ENCODE measurements at places on chromosomes 6 and 20. TPM values are rescaled to one million over a fixed set of nuclear protein-coding genes. Genes with fewer than 3 reads are reported as not detected.

- no peak for DNase-seq
Measured at GRCh38 chr6:116030770-116031169, 29.9 kb downstream of the FRK start.

DNA sequence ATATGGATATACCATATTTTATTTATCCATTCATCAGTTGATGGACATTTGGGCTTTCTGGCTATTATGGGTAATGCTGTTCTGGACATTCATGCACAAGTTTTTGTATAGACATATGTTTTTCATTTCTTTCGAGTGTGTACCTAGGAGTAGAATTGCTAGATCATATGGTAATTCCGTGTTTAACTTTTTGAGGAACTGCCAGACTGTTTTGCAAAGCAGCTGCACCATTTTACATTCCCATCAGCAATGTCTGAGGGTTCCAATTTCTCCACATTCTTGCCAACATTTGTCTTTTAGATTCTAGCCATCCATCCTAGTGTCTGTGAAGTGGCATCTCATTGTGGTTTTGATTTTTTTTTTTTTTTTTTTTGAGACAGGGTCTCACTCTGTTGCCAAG, 20.8 kb downstream of the SRC start:
- DNase-seq: no peak

- DNase-seq: no peak
Measured at GRCh38 chr20:16385462-16385861, 187.8 kb downstream of the KIF16B start.

GRCh38 chr20:60097285-60097684, 139.1 kb downstream of the CDH26 start:
- no peak for DNase-seq

DNA sequence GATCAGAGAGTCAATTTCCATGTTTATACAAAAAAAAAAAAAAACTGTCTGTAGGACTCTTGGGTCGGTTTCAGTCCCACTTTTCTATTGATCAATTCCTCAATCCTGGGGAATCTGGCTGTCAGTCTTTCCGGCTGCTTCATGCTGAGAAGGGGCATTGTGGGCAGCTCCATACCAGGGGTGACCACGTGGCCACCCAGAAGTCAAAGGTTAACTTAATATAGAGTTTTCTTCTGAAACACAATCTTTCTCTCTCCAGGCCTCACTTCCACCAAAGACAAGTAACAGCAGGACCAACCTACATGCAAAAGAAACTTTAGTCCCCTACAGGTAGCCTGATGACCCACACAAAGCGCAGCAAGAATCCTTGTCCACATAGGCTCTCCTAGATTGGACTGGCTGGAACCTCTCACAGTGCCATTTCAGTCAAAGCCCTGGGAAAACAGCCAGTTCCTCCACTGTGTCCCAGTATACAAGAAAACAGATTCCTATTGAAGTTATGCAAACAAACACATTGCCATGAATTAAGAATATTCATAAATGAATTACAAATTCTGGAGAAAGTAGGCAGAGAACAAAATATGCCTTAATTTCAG, 18.5 kb upstream of the SERPINB9 start:
- DNase-seq: no peak

DNA sequence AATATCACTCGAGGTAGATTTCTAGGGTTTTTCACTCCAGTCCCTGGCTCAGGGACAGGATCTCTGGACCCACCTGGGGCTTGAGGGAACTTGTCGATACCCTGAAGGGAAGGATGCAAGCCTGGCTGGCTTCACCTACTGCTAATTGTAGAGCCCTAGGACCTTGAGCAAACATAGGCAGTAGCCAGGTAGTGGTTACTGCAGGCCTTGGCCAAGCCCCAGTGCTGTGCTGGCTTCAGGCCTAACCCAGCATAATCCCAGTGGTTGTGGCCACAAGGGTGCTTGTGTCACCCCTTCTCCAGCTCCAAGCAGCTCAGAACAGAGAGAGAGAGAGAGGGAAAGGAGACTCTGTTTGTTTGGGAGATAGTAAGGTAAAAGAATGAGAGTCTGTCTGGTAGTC, 5.8 kb upstream of the MCM9 start:
- no peak for DNase-seq

DNA sequence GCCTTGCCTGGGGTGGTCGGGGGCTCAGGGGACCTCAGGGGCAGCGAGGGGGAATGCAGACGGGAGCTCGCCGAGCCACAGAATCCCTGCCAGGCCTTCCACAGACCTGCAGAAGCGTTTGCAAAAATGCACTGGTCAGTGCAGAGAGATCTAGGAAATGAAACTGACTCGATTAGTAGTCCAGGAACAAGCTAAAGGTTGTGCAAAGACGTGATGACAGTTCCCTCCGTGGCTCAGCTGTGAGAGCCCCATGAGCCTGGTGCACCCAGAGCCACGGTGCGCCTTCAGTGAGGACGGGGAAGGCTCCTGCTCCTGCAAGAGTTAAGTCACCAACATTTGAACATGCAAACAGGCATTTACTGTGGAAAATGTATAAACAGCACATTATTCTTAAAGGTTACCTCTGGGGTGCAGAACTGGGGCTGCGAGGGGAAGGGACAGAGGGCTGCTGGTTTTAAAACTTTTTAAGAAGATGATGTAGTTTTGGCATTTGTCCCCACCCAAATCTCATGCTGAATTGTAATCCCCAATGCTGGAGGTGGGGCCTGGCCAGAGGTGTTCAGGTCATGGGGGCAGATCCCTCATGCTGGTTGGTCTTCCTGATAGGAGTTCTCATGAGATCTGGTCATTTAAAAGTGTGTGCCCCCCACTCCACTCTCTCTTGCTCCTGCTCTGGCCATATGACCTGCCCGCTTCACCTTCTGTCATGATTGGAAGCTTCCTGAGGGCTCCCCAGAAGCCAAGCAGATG, 147.3 kb downstream of the DLL1 start:
- no peak for DNase-seq

GRCh38 chr6:47264775-47265184, 44.9 kb downstream of the TNFRSF21 start:
- no peak for DNase-seq

DNA sequence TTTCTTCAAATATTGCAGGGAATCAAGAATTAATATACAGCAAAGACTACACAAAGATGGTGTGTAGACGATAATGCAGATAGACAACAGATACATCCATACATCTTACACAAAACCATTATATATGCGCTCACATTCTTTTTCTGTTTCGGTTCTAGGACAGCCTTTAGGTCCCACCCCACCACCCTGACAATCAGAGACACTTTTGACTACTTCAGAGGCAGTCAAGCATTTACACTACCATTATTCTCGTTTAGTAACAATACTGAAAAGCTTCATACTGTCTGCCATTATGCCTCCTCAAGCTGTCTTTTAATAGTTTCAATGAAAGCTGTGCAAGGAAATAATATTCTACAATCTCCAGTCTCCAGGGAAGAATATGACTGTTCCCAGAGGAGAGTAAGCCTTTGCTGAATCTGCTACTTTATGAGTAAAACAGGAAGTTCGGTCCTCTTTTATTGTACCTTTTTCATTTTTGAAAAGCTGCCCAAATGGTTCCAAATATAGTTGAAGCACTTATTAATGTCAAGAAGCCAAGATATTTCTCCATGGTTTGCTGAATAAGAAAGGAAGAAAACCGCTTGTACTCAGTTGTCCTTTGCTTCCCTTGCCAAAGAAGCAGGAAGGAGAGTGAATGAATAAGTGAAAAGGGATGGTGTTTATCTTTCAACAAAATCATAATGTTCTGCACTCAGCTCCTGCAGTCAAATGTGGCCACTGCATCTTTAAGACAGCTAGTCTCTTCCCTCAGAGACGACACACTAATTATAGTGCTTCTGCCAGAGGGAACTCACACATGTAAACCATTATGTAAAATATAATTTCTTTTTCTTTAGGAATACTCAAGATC, 468.3 kb downstream of the CDC5L start:
- no peak for DNase-seq

GRCh38 chr6:166862978-166863530, 93.3 kb downstream of the RNASET2 start:
- DNase-seq: no peak

GRCh38 chr6:26349964-26350857, 14.8 kb upstream of the BTN3A2 start:
- no peak for DNase-seq

- no peak for DNase-seq
Measured at GRCh38 chr20:3275966-3276679, 37.1 kb upstream of the SLC4A11 start.

- DNase-seq: no peak
Measured at GRCh38 chr6:54111341-54112045, at the start of gene MLIP. TSS of gene MLIP (plus strand) at chr6:54111443. CDS start at chr6:54111480, 37 bp downstream.

DNA sequence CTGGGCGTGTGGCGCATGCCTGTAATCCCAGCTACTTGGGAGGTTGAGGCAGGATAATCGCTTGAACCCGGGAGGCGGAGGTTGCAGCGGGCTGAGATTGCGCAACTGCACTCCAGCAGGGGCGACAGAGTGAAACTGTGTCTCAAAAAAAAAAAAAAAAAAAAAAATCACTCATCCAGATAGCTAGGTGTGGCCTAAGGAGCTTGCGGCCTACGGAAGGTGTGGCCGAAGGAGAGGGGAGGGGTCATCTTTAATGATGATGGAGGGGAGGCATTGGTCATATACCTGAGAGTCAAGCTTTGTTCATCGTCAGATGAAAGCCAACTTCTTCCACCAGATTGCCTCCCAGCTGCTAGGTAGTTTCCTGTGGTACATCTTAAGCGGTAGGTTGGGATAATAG, 801 bp upstream of the PPARD start:
- DNase-seq: no peak

DNA sequence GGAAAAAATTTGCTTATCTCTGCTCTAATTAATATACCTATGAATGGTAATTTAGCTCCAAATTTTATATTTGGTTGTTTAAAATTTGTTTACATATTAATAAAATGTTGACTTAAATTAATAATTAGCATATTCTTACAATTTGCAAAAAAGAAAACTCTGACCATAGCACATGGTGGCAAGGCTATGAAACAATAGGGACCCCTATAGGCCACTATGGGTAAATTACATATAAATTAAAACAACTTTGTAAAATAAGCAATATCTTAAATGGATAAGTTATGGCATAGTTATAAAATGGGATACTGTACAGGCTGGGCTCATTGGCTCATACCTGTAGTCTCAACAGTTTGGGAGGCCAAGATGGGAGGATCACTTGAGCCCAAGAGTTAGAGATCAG, 76.0 kb downstream of the MKKS start:
- DNase-seq: no peak

GRCh38 chr6:151324488-151324825, 66.9 kb downstream of the ZBTB2 start:
- no peak for DNase-seq

GRCh38 chr6:154689493-154690255, 43.5 kb upstream of the SCAF8 start:
- no peak for DNase-seq

- DNase-seq: no peak
Measured at GRCh38 chr6:28515676-28516075, at the start of gene GPX6. TSS of gene GPX6 (minus strand) at chr6:28515793. CDS start at chr6:28515743, 50 bp downstream.

DNA sequence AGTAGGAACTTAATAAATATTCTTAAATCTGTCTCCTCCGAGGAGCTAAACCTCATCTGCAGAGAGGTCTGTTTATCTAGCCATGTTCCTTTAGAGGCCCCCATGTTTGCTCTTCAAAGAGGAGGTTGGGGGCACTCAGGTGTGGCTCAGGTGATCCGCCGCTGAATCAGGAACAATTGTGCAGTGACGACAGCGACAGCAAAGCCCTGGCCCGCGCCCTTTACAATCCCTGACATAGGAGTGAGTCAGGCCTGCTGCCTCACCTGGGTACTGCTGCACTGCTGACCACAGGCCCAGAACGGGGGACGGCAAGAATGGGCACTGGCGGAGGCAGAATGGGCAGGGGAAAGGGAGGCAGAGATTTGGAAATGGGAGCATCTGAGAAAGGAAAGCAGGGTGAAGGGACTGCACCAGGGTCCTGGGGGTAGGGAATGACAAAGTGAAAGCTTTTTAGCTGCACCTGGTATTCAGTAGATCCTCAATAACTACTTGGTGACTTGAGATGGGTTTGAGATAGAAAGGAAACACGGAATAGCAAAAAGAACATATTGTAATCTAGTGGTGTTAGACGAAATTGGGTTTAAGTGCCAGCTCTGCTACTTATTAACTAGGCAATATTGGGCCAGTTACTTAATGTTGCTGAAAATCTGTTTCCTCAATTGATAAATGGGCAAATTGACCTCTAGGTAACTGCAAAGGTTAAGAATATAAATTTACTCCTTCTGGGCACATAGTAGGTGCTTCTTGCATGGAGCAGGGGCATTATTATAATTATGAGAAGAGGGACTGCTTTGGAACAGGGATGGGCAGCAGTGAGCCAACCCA, 5.4 kb upstream of the IER3 start:
- DNase-seq: no peak

DNA sequence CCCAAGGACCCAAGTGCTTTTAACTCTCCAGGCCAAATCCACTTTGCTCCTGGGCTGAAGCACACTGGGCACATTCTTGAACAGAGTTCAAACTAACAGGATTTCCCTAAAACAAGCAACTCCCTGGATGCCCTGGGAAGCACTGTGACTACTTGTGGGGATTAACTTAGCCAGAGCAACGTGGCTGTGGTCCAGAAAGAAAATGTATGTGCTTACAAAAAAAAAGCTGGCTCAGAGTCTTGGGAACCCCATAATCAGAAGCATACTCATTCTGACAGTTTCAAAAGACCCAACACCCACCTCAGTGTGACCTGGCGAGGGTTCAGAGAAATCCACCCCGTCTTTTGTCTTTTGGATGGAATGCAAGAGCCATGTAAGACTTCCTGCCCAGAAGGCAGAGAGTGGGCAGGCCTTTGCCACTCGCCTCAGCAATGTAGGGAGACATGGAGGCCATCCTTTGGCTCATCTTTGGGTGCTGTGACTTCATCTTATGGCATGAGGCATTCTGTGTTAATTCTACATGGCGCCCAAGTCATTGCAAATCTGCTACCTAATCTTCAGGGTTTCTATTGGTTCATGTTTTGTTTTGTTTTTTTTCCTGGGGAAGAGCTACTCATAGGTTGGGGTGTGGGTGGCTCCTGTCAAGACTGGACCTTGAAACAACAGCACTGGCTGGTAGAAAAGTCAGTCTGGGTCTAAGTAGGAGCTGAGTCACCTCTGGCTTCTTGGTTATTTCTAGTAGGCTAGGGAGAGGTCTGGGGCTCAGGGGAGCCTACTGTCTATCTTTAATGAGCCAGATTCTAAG, 248.6 kb upstream of the SUPT3H start:
- DNase-seq: no peak

LTB gene
- total RNA-seq: 270 TPM

CENPW gene
- 43.4 TPM for total RNA-seq

PRDM13 gene
- not detected for total RNA-seq

GSTA3 gene
- not detected for total RNA-seq

SLC44A4 gene
- 0.12 TPM for total RNA-seq

ARFRP1 gene
- 73.5 TPM for total RNA-seq

SERPINB6 gene
- 34.9 TPM for total RNA-seq

All from activated T-helper 1 cell treated with anti-CD3 and anti-CD28 coated beads, Interleukin-12 subunit alpha, Interleukin-12 subunit beta, Interleukin-2, Interleukin-4 antibody, amounts not matched to agents 30 ng/mL and 10 ng/mL and 1 ng/mL, durations not matched to agents 14 hours and 24 hours and 36 hours (primary cell).